ENCODE measurements at places on chromosomes 4 and X.

DNA sequence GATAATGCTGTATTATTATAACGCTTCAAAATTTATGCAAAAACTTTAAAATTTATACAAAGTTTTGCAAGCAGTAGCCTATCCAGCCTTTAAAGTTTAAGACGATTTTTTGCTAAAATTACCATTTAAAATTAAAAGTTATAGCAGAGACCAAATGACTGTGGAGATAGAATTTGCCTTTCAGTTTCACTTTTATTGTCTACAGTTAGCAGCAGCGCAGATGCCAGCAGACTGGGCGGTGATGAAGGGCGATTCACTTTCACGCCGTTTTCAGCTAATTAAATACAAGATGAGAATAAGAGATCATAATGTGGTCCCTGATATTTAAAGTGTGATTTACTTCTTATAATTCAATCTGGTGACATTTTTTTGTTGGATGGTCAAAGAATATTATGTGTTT is 1381.5 kb upstream of the ADGRL3 start:
- DNase-seq, result no peak

GRCh38 chr4:136823020-136823419 is 709.3 kb downstream of the PCDH18 start:
- no peak for DNase-seq

DNA sequence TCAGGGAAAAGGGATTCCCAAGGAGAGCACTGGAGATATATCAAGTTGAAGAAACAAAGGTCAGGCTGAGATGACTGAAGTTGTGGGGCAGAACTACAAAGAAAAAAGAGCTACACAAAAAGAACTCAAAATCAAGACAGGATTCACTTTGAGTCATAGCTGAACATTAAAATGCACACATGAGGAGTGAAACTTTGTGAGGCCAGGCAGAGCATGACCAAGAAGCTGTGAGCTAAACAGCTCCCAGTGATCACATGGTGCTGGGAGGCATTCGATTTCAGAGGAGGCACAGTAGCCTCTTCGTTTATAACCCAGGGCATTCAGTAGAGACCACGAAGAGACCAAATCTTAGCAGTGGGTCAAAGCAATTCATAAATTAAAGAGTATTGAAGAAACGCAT is 145.3 kb downstream of the ATRX start:
- no peak for DNase-seq

DNA sequence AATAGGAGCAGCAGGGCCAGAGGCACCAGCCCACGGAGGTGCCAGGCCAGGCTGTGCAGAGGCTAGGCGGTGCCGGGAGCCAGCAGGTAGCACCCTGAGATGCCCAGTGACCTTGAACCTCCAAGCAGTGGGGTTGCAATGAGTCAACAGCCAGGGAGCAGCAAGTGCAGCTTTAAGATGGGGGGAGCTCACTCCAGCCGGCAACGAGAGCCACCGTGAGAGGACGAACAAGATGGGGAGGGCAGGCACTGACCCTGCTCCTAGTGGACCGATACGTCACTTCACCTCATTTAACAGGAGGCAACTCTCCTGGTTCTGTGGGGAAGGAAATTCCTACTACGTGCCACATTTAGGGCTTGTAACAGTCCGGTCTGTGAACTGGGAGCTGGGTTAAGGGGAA is 4.8 kb downstream of the LETM1 start:
- no peak for DNase-seq

GRCh38 chr4:16687011-16687410 is 211.4 kb downstream of the LDB2 start:
- DNase-seq, result no peak

DNA sequence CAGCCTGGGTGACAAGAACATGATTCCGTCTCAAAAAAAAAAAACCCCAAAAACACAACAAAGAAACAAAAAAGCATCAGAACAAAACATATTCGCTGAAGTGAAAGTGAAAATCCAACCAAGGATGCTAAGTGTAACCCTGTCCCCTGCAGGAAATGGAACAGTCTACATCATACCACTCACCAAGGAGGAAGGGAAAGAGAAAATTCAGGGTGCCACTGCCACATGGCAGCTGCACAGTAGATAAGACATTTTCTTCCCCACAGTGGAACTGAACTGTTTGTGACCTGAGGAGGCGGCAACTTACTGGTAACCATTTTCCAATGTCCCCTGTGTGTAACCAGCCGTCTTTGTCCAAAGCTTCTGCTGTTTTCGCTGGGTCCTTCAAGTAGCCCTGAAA is 28.2 kb upstream of the CENPU start:
- no peak for DNase-seq

DNA sequence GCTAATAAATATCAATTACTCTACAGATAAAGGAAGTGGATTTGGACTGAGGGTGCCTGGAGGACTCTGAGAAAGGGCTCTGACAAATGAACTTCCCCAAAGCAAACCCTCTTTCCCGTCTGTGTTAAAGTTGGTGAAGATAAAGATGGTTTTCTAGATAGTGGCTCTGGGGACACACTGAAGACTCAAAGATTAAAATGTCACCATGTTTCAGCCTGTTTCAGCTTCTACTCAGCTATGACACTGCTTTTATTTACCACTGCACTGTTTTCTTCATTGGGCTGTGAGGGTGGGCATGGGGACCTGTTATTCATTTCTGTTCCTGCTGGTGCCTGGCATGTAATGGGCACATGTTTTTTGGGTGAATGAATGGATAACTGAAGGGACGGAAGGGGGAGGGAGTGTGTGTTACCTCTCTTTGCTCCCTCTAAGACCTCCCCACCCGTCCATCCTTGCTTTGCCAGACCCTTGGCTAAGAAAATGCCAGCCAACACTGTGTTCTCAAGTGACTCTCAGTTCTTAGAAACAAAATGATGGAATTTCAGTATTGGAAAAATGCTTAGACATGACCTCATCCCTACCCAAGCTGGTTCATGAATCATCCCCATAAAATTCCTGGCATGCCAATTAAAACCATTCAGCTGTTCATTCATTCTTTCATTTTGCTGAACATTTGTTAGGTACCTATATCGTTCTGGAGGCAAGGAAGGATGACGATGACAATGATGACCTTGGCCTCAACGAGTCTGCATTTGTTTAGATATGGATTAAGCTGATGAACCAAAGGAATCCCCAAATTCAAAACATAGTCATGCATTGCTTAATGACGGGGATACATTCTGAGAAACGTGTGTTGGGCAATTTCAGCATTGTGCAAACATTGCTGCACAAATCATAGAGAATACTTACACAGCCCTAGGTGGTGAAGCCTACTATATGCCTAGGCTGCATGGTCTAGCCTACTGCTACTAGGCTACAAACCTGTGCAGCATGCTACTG is 13.4 kb upstream of the STK32B start:
- DNase-seq, result peak; percentile 81

DNA sequence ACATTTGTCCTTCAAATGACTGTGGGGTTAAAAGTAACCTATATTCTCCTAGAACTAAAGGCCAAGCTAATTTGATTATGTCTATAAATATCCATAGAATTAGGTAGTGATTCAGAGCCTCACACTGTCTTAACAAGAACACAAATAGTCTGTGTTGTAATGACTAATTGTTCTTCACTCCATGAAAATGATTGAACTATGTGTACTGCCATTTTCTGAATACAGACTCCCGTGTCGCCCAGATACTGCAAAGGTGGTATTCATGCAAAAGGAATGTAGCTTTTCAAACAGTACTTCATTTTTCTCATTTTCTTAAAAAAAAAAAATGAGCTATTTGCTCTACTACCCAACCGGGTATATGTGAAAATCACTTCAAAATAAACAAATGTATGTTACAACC is 11.3 kb upstream of the PHKA2 start:
- no peak for DNase-seq

GRCh38 chr4:79864500-79865200 is 208.4 kb downstream of the ANTXR2 start:
- no peak for DNase-seq

- DNase-seq, result no peak
Observed at GRCh38 chrX:68723491-68724155, 76.2 kb downstream of the STARD8 start.

GRCh38 chr4:55947912-55948725 is 626 bp upstream of the CEP135 start:
- peak; percentile 92 for DNase-seq

DNA sequence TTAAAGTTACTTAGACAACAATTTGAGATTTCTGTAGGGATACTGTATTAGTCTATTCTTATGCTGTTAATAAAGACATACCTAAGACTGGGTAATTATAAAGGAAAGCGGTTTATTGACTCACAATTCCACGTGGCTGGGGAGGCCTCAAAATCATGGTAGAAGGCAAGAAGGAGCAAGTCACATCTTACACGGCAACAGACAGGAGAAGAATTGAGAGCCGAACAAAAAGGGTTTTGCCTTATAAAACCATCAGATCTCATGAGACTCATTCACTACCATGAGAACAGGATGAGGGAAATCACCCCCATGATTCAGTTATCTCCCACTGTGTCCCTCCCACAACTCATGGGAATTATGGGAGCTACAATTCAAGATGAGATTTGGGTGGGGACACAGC is 11.0 kb downstream of the PTTG2 start:
- no peak for DNase-seq

Measured in non-pigmented ciliary epithelial cell (primary cell).